ENCODE measurements at places on chromosomes 5 and 9. TPM values are rescaled to one million over a fixed set of nuclear protein-coding genes. Genes with fewer than 3 reads are reported as not detected.

Gene PCDHGB6
- 0.13 TPM for total RNA-seq

Gene FGF18
- total RNA-seq: 0.62 TPM

Gene SELENOP
- total RNA-seq: 0.18 TPM

Gene STARD4
- 4.6 TPM for total RNA-seq

Gene RAB3C
- total RNA-seq: not detected

Gene RAPGEF1
- total RNA-seq: 34.5 TPM

Gene ARAP3
- 5.7 TPM for total RNA-seq

Gene DMRT3
- total RNA-seq: not detected

Gene EPB41L4B
- 10.4 TPM for total RNA-seq

Gene SOX30
- not detected for total RNA-seq

Gene SNCAIP
- total RNA-seq: 0.03 TPM

Gene FOXD4L3
- 0.18 TPM for total RNA-seq
